Left lobe of liver (tissue), 2 donors: ENCODE measurements at places on chromosomes 13 and 19. TPM values are rescaled to one million over a fixed set of nuclear protein-coding genes. Genes with fewer than 3 reads are reported as not detected.

DNA sequence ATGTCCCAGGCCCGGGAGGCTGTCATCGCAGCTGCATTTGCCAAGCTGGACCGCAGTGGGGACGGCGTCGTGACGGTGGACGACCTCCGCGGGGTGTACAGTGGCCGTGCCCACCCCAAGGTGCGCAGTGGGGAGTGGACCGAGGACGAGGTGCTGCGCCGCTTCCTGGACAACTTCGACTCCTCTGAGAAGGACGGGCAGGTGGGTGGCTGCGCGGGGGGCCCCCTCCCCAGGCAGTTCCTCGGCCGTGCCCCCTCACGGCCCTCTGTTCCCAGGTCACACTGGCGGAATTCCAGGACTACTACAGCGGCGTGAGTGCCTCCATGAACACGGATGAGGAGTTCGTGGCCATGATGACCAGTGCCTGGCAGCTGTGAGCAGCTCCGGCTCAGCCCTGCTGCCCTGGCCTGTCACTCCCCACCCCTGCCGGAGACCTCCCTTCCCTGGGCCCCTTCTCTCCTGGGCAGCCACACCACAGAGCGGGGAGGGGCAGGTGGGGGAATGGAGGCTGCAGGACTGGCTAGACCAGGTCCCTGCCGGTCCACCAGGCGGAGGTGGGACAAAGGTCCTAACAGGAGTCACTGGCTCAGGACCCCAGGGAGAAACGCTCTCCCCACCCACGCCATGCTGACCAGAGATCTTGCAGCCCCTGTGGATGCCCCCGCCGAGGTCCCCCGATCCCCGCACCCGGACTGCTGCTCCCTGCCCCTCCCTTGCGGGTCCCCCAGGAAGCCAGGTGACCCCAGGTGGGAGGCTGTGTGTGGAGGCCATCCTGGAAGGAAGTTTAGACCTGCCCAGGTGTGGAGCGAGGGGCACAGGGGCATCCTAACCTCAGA, 1.1 kb downstream of the CAPS start:
- no peak for DNase-seq

DNA sequence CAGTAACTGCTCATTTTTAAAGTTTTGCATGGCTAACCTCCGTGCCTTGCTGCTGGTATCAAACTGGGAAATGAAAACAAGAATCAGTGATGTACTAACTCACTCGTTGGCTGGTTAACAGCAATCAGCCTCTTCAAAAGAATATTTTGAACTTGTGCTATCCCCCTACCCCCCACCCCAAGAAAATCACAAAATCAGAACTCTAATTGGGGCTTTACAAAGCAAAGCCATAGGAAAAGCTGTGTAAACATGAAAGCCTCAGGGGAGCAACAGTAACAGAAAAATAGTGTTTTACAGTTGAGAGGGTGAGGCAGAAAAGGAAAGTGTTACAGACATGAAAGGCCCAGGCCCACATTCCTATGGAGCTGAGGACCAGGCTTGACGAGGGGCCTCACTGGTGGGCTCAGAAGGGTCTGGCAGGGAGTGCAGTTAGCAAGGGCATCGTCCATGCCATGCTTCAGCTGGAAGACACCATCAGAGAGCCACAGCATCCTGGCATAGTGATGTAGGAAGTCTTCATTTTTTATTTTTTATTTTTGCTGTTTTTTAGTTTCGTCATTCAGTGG, 217.6 kb downstream of the PCCA start:
- DNase-seq, result no peak

DNA sequence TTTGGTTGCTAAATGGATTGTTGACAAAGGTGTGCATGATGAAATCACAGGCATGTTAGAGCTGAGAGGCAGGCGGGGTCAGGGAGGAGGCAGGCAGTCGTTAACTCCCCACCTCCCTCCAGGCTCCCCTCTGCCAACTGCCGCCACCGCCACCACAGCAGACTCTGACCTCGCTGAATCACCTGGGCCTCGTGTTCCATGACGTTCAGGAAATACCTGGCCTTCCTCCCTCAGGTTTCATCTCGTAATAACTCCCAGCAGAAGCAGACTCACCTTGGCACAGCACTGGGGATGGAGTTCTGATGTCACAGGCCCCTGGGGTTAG, 198.5 kb downstream of the KATNAL1 start:
- DNase-seq, result peak; percentile 91

DNA sequence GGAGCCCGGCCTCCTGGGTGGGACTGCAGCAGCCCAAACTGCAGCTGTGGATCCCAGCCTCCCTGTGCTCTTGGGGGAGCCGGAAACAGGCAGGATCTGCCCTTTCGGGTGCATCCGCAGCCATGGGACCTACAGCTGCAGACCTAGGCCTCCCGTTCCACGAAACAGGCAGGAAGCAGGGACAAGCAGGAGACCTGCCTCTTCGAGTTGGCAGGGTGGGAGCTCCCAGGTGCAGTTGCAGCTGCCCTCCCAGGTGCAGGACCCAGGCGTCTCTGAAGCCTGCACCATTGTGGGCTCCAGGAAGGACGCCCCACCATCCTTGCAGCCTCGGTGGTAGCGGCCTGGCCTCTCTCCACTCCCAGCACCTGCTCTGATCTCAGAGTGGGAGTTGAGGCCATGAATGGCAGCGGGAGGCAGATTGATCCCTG, 189.0 kb upstream of the KLHL1 start:
- DNase-seq, result no peak

DNA sequence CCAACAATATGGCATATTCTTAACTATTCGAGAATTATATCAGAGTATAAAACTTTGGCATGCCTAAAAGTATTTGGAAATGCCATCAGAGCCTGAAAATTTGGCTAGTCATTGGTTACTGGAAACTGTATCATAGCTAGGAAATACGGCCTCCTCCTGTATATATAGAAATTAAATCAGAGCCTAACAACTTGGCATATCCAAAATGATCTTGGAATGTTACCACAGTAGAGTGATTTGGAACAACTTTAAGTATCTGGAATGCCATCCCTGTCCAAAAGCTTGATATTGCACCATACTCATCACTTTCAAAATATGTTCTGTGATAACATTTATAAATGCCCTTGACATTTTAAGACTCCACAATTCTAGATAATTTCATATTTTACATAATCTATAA, 335.8 kb downstream of the SLITRK1 start:
- no peak for DNase-seq

DNA sequence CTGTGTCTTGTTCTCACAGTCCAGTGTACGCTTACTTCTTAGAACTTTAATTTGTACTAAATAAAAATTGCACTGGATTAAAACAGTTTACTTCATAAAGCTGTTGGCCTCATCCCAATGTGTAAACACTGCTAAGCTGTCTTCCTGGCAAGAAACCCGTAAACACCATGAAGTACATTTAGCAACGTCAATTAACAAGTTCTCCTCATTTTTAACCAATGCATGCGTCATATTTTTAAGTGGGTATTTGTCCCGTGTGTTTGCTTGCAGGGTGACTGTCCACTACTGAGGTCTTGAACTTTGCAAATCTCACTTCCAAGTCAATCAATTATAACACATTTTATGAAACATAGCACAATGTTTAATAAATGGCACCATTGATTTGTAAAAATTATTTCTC, 28.2 kb downstream of the LAIR2 start:
- no peak for DNase-seq

DNA sequence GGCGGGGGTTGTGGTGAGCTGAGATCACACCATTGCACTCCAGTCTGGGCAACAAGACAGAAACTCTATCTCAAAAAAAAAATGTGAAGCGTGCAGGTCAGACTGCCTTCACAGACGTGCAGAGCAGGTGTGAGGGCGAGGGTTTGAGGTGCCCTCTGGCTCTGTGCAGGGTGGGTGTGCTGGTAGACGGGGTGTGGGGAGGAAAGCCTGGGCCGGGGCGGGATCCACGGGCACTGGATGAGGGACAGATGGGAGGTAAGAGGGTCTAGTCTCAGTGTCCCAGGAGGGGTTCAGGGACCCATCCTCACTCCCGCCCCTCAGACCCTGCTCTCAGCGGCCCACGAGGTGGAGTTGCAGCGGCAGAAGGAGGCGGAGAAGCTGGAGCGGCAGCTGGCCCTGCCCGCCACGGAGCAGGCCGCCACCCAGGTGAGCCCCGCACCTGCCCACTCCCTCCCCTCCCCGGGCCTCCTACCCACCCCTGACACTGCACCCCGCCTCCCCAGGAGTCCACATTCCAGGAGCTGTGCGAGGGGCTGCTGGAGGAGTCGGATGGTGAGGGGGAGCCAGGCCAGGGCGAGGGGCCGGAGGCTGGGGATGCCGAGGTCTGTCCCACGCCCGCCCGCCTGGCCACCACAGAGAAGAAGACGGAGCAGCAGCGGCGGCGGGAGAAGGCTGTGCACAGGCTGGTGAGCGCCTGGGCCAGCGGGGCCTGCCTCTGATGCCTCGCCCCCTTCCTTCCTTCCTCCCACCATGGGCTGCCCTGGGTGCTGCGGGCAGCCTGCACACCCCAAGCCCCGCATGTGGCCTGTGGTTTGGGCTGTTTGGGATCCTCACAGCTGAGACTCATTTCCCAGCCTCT, 9.1 kb downstream of the NOP53 start:
- no peak for DNase-seq

DNA sequence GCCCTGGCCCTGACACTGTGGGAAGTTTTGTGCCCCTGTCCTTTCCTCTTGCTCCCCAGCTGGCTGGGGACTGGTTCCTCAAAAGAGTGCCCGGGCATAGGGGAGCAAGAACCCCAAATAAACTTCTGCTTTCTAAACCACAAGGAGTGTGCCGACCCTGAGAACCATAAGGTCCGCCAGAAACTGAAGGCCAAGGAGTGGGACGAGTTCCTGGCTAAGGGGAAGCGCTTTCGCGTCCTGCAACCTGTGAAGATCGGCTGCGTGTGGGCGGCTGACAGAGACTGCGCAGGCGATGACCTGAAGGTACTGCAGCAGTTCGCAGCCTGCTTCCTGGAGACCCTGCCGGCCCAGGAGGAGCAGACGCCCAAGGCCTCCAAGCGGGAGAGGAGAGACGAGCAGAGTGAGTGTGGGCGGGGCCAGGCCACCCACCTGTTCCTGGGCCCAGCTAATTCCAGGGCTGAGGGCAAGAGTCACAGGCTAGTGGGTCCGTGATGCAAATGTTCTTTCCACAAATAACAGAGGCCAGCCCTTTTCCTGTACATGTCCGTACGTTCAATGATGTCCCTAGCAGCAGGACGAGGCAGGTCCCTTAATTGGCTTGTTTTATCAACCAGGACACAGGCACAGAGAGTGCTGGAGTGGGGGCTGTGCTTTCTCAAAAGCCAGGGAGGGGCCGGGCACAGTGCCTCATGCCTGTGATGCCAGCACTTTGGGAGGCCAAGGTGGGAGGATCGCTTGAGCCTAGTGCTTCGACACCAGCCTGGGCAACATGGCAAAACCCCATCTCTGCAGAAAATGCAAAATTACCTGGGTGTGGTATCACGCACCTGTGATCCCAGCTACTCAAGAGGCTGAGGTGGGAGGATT, 25.6 kb downstream of the UBXN6 start:
- no peak for DNase-seq

- DNase-seq, result no peak
Measured at GRCh38 chr19:17497149-17497798, 14.2 kb upstream of the PGLS start.

SIGLEC11 gene
- total RNA-seq, result 1.3 TPM

CRX gene
- total RNA-seq, result not detected

CALR3 gene
- not detected for total RNA-seq

ZNF560 gene
- total RNA-seq, result not detected

OR10H1 gene
- not detected for total RNA-seq

TNNI3 gene
- not detected for total RNA-seq

ATP12A gene
- total RNA-seq, result not detected

VSIG10L gene
- total RNA-seq, result 1.8 TPM

NFIX gene
- 41.4 TPM for total RNA-seq

APOC4 gene
- 297 TPM for total RNA-seq

GPC6 gene
- 15.6 TPM for total RNA-seq

ZNF471 gene
- total RNA-seq, result 1.3 TPM

ITM2B gene
- total RNA-seq, result 221 TPM
